ENCODE measurements at places on chromosomes 6 and 20.

DNA sequence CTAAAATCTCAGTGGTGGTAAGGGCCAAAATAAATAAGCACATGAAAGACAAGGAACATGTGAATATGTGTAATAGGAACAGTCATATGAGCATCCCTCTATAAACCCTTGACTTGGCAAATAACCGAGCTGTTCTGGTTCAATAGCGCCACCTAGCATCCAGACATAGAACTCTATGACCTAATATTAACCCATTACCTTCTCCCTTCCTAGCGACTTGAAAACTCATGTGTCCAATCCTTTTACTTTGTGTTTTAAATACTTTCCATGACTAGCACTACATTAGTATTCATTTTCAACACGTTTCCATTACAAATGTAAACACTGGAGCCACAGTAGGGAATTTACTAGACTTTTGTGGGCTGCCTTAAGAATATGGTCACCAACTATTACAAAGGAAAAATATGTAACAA, 279.7 kb downstream of the UST start:
- peak; percentile 44 for DNase-seq

DNA sequence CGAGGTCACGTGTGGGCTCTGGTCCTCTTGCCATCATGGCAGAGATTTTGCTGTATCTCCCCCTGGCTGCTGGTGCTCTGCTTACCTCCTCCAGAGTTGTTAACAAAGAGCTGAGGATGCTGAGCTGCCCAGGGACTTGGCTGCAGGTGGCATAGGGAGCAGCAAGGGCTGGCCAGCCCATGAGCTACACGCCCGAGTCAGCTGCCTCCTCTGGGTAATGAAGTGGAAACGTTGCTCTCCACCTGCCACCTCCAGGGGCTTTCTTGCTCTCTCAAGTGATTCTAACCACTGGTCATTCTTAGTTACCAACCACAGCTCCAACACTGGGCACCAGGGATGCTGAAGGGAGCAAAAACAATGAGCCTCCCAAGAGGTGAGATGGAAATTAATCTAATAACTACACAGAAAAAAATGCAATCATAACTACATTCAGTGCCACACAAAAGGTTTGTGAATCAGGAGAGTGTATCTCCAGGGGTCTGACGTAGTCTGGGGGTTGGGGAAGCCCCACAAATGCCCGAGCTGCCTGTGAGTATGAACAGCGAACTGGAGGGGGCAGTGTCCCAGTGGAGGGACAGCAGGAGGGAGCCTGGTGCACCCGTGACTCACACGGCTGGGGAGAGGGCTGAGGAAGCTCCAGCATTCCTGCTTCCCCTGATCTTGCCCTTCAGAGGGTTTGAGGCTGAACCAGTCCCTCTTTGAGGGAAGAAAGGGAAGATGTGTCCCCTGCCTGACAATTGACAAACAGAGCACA, 78.7 kb downstream of the CDH26 start:
- DNase-seq, result no peak

GRCh38 chr20:21511850-21512633, 1.8 kb downstream of the NKX2-2 start:
- DNase-seq, result no peak

DNA sequence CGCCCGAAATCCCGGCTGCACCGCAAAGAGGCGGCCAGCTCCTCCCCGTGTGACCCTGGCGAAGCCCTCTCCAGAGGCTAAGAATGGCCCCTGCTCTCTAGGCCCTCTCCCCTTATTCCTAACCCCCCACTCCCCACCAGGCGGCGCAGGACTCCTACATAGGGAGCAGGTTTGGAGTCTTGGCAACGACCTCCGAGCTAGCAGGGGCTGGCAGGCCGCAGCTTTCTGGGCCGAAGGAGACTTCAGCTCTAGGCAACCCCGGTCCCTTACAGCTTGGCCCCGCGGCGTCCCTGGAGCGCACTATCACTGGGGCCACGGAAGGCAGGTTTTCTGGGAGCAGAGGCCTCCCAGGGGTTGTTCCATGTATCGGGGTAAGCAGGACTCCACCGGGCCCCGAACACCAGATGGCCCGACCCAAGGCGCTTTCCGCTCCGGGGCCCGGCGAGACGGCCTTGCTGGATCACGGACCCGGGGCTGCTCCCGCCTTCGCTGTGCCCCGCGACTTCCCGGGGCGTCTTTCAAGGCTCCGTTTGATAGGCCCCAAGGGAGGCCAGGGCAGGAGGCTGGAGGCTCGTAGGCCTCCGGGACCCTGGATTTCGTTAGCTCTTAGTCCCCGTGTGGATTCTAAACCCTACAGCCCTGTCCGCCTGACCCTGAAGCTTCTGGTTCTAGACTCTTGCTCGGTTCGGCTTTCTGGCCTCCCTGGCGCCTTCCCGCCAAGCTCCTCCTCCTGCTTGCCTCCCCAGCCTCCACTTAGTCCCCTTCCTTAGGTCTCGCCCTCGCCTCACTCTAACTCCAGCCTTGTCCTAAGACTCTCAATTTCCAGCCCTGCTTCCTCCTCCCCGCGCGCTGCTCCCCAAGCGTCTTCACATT, 1.9 kb downstream of the SLC32A1 start:
- DNase-seq, result peak; percentile 46

DNA sequence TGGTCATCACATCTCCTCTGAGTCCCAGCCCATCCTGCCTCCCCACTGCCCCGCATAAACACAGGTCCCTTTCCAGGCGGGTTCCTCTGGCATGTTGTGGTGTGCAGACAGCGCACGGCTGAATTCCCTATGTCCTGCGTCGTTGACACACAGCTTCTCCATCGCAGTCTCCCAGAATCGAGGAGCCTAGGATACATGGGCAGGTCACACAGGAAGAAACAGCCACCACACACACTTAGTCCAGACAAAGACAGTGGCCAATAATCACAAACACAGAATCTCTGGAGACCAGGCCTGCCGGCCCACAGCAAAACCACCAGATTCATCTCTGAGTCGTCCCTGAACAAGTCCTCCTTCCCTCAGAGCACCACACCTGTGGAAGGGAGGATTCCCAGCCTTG, 34.8 kb downstream of the SCML4 start:
- no peak for DNase-seq

GRCh38 chr6:105900125-105900937, 185.8 kb upstream of the PRDM1 start:
- DNase-seq, result no peak

GRCh38 chr20:62239278-62239879, 1.1 kb downstream of the OSBPL2 start:
- no peak for DNase-seq

- DNase-seq, result no peak
Measured at GRCh38 chr20:47429409-47429808, 72.3 kb upstream of the NCOA3 start.

- no peak for DNase-seq
Measured at GRCh38 chr6:4380881-4381281, 245.5 kb upstream of the ECI2 start.

GRCh38 chr20:57451795-57452661, 60.8 kb downstream of the RBM38 start:
- DNase-seq, result no peak

DNA sequence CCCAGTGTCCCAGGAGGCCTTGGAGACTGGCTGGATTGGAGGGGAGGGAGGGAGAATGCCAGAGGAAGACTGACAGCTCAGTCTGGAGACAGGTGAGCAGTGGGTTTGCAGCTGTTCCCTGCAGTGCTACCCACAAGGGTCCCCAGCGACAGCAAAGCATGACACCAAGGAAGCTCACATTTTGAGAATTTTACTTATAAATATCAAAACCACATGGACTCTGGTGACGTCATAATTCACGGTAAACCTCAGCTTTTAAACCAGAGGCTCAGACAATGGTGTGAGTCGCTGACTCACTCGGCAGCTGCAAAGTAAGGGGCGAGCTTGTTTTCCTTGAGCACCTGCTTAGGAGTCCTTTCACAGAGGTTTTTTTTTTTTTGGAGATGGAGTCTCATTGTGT, 65.2 kb downstream of the THBS2 start:
- DNase-seq, result no peak

GRCh38 chr6:44029444-44030185, 97.6 kb downstream of the MRPL14 start:
- no peak for DNase-seq

DNA sequence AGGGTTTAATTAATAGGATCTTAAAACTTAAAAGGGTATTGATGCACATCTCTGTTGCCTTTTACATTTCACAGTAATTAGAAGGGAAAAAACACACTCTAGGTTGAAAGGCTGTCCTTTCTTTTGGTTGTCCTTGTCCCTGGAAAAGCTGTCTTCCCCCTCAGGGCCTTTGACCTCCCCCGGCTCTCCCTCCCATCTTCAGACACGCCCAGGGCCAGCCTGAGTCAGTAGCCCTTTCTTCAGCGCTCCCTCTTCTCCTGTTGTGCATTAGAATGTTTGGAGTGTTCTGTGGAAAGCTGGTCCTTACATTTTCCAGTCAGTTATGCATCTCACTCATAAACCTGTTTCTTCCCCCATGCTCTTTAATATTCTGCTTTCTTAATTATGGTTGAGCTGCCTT, 157.0 kb downstream of the MTHFD1L start:
- DNase-seq, result no peak

- DNase-seq, result no peak
Measured at GRCh38 chr6:89443658-89444057, 10.7 kb downstream of the ANKRD6 start.

GRCh38 chr6:158002249-158002950, 20.7 kb downstream of the SYNJ2 start:
- no peak for DNase-seq

GRCh38 chr6:149354009-149354408, 36.5 kb downstream of the TAB2 start:
- DNase-seq, result no peak

GRCh38 chr6:41577356-41578216, 31.4 kb downstream of the FOXP4 start:
- no peak for DNase-seq

DNA sequence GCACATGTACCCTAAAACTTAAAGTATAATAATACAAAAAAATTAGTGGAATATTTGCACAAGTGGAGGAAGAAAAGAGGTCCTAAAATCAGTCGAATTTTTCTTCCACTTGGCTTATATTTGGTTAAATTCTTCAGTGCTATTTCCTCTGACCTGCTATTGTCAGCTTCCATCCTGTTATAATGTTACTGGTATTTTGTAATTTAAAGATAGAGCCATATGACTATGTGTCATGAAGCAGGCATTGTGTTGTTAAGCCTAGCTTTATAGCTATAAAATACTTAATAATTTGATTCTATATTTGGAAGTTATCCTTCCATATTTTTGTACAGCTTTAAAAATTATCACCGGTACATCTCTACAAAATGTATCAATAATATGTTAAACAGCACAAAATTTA, 455.9 kb upstream of the MARCKS start:
- no peak for DNase-seq

- DNase-seq, result no peak
Measured at GRCh38 chr6:45789238-45789637, 226.4 kb downstream of the CLIC5 start.

GRCh38 chr6:4809999-4810918, 34.1 kb downstream of the CDYL start:
- no peak for DNase-seq

DNA sequence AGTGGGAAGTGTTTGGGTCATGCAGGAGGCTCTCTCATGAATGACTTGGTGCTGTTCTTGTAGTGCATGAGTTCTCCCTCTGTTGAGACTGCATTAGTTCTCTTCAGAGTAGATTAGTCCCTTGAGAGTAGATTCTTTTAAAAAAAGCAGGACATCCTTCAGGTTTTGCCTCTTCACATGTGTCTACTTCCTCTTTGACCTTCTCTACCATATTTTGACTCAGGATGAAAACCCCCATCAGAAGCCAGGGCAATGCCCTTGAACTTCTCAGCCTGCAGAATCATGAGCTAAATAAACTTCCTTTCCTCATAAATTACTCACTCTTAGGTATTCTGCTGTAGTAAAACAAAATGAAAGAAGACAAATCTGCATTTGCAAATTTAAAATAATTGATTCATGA, 170.3 kb downstream of the CD109 start:
- DNase-seq, result no peak

DNA sequence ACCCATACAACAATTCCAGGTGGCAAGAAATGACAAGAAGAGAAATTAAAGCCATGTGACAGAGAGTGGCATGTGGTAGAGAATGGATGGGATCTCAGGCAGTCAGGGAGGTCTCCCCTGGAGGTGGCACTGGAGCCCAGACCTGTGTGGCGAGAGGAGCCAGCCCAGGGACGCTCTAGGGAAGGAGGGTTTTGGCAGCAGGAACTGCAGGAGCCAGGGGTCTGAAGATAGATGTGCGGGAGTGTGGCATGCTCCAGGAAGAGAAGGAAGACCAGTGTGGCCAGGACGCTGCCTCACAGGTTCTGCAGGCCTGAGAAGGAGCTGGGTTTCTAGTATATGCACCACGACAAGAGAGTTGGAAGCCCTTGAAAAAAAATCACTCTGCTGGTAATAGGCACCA, 45.1 kb downstream of the SPATA2 start:
- no peak for DNase-seq

- DNase-seq, result no peak
Measured at GRCh38 chr20:34123309-34123708, 11.3 kb upstream of the EIF2S2 start.

- no peak for DNase-seq
Measured at GRCh38 chr6:11699576-11699975, 79.0 kb downstream of the ADTRP start.

DNA sequence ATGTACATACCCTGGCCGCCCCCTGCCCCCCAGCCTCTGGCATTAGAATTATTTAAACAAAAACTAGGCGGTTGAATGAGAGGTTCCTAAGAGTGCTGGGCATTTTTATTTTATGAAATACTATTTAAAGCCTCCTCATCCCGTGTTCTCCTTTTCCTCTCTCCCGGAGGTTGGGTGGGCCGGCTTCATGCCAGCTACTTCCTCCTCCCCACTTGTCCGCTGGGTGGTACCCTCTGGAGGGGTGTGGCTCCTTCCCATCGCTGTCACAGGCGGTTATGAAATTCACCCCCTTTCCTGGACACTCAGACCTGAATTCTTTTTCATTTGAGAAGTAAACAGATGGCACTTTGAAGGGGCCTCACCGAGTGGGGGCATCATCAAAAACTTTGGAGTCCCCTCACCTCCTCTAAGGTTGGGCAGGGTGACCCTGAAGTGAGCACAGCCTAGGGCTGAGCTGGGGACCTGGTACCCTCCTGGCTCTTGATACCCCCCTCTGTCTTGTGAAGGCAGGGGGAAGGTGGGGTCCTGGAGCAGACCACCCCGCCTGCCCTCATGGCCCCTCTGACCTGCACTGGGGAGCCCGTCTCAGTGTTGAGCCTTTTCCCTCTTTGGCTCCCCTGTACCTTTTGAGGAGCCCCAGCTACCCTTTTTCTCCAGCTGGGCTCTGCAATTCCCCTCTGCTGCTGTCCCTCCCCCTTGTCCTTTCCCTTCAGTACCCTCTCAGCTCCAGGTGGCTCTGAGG, 7.6 kb downstream of the CDKN1A start:
- no peak for DNase-seq

Measured in stimulated activated CD4-positive, alpha-beta T cell treated with anti-CD3 and anti-CD28 coated beads, Interleukin-2, amount 100 ng/mL, for 48 hours (primary cell).